ENCODE measurements at places on chromosomes 4 and X. TPM values are rescaled to one million over a fixed set of nuclear protein-coding genes. Genes with fewer than 3 reads are reported as not detected.

The HTN3 gene
- total RNA-seq = not detected

The GRPR gene
- total RNA-seq = not detected

The F11 gene
- not detected for total RNA-seq

The NOX1 gene
- total RNA-seq = not detected

The RAB40AL gene
- total RNA-seq = not detected

The REELD1 gene
- not detected for total RNA-seq

The PDLIM3 gene
- total RNA-seq = 25.2 TPM

The SLAIN2 gene
- total RNA-seq = 75.4 TPM

The GCNA gene
- 0.67 TPM for total RNA-seq

The TLR2 gene
- 5.1 TPM for total RNA-seq

The GAGE12J gene
- total RNA-seq = not detected

The DDX53 gene
- not detected for total RNA-seq

The POU3F4 gene
- not detected for total RNA-seq

The HERC6 gene
- total RNA-seq = 6.1 TPM

The TKTL1 gene
- total RNA-seq = 1.1 TPM

The GPRIN3 gene
- 3.3 TPM for total RNA-seq

The NDNF gene
- 6.7 TPM for total RNA-seq

The C4orf50 gene
- not detected for total RNA-seq

The HMX1 gene
- not detected for total RNA-seq

The TMSB15C gene
- total RNA-seq = 0.08 TPM

The CT45A2 gene
- total RNA-seq = not detected

The CT45A1 gene
- total RNA-seq = not detected

The ARHGEF9 gene
- 15.5 TPM for total RNA-seq

The ADGRA3 gene
- 14.9 TPM for total RNA-seq

The TEX11 gene
- not detected for total RNA-seq

The GYPA gene
- total RNA-seq = not detected

The FBXL5 gene
- total RNA-seq = 95.0 TPM

The SPACA5 gene
- not detected for total RNA-seq

The USP17L22 gene
- total RNA-seq = not detected

The ATOH1 gene
- not detected for total RNA-seq

The ARHGAP24 gene
- 19.1 TPM for total RNA-seq

The SSX4 gene
- total RNA-seq = not detected

The FMR1 gene
- total RNA-seq = 27.8 TPM

The C1QTNF7 gene
- total RNA-seq = 9.2 TPM

The MID1 gene
- 2.9 TPM for total RNA-seq

The FGF13 gene
- 3.3 TPM for total RNA-seq

The GLRA2 gene
- total RNA-seq = not detected

Measured in lower leg skin (tissue), 4 donors.